ENCODE measurements at places on chromosomes 2 and 18. TPM values are rescaled to one million over a fixed set of nuclear protein-coding genes. Genes with fewer than 3 reads are reported as not detected.

GRCh38 chr2:133223226-133223625 is 345.0 kb downstream of the NCKAP5 start:
- no peak for DNase-seq

NXPH2 gene
- 1.6 TPM for total RNA-seq

DNA sequence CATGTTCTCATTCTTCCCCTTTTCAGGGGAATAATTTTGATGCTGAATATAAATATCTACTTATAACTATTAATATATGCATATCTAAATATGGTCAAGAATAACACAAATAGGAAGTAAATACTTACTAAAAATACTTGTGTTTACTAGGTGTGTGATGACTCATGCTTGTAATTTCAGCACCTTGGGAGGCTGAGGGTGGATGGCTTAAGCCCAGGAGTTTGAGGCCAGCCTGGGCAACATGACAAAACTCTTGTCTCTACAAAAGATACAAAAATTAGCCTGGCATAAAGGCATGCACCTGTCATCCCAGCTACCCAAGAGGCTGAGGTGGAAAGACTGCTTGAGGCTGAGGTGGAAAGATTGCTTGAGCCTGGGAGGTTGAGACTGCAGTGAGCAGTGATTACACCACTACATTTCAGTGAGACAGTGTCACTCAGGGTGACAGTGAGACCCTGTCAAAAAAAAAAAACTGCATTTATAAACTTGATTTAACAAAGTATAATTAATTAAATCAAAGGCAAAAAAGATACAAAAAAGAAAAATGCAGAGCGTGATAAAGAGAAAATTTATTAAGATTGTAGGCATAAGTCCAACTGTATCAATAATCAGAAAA is 703.1 kb upstream of the VRK2 start:
- DNase-seq, result no peak

LOXHD1 gene
- not detected for total RNA-seq
